ENCODE measurements at places on chromosomes 4 and X. TPM values are rescaled to one million over a fixed set of nuclear protein-coding genes. Genes with fewer than 3 reads are reported as not detected.

- no peak for DNase-seq
- H3K27ac ChIP-seq: no peak overlapping the region
- H3K4me1 ChIP-seq: no peaks in the 10 kb centered on the region
- H3K36me3 ChIP-seq: no peaks in the 10 kb centered on the region
- no peaks in the 10 kb centered on the region for H3K27me3 ChIP-seq
- H3K4me3 ChIP-seq: no peak overlapping the region
Measured at GRCh38 chr4:5009796-5010195, 9.5 kb downstream of the CYTL1 start.

EVC2 gene
- 2.1 TPM for polyA plus RNA-seq

KIAA1210 gene
- not detected for polyA plus RNA-seq

DNA sequence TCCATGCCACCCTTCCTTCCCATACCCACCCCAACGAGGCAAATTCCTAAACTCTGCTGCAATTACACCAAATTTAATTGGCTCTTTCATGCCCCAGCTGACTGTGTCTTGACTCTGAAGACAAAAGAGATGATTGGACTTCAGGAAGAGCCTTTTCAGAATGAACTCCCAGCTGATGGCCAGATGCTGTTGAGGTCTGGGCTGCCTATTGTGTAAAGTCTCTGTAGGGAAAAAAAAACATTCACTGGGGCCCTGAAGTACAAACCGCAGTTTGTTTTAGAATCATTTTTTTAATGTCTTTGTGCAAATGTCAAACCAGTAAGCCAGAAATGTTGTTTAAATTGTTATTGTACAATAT lies 174.8 kb downstream of the HHIP start:
- no peaks in the 10 kb centered on the region for H3K27me3 ChIP-seq
- no peak overlapping the region for H3K4me3 ChIP-seq
- H3K27ac ChIP-seq: no peak overlapping the region
- H3K4me1 ChIP-seq: no peaks in the 10 kb centered on the region
- no peak for DNase-seq
- H3K36me3 ChIP-seq: no peaks in the 10 kb centered on the region

DNA sequence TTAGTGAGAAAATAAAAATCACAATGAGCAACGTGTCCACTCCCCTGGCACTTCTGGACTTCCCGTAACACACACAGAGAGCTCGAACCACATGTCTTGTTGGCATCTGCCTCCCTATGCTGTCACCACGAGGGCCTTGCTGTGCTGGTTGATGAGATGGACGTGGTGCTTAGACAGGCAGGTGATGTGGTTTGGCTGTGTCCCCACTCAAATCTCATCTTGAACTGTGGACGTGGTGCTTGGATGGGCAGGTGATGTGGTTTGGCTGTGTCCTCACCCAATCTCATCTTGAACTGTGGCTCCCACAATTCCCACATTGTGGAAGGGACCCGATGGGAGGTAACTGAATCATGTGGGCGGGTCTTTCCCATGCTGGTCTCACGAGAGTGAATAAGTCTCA lies 40.0 kb downstream of the FGFRL1 start:
- H3K27ac ChIP-seq: no peak overlapping the region
- H3K36me3 ChIP-seq: no peaks in the 10 kb centered on the region
- no peak for DNase-seq
- no peak overlapping the region for H3K4me3 ChIP-seq
- no peaks in the 10 kb centered on the region for H3K27me3 ChIP-seq
- H3K4me1 ChIP-seq: no peaks in the 10 kb centered on the region

TACR3 gene
- polyA plus RNA-seq: not detected

All from aorta (tissue), 5 donors.